ENCODE measurements at places on chromosomes 13 and 19. TPM values are rescaled to one million over a fixed set of nuclear protein-coding genes. Genes with fewer than 3 reads are reported as not detected.

Gene CYP2F1
- polyA plus RNA-seq, result not detected

Gene CGB1
- polyA plus RNA-seq, result not detected

Gene GRIN2D
- 1.3 TPM for polyA plus RNA-seq

Gene FLT1
- 17.1 TPM for polyA plus RNA-seq

Gene PRSS57
- polyA plus RNA-seq, result not detected

Gene OR10H1
- polyA plus RNA-seq, result not detected
